ENCODE measurements at places on chromosomes 3 and 15.

DNA sequence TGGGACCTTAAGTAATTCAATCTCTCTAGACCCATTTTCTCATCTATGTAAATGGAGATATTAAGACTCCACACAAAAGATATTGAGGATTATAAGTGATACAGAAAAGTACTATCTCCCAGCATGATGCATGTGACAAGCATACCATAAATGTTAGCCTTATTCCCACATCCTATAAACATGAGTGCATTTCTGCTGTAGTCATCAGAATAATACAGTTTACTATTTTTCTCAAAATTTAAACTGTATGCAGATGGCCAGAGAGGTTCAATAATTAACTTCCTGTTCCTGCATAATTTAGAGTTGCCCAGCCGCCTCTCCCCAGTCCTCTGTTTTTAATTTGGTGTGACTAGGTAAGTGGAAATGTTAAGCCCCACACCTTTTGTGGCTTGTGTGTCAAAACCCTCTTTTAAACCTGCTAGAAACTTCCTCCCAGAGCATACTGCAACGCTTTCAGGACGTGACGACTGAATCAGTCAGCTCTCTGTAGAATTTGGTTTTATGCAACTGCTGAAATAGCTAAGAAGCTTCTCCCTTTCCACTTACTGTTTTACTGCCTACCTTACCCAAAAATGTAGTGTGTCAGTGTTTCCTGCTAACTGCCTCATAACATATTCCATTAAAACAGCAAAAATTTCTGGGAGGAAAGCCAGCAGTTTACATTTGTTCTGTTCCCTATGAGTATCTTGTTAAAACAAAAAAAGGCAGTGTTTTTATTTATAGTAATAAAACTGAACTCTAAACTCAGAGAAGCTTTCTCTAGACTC lies 1037.9 kb downstream of the EPHA3 start:
- ATAC-seq, result no peak

GRCh38 chr15:38899300-38899699 lies 334.7 kb upstream of the RASGRP1 start:
- peak; percentile 57 for ATAC-seq

GRCh38 chr3:163058031-163058854 lies 1561.6 kb downstream of the OTOL1 start:
- ATAC-seq, result no peak

DNA sequence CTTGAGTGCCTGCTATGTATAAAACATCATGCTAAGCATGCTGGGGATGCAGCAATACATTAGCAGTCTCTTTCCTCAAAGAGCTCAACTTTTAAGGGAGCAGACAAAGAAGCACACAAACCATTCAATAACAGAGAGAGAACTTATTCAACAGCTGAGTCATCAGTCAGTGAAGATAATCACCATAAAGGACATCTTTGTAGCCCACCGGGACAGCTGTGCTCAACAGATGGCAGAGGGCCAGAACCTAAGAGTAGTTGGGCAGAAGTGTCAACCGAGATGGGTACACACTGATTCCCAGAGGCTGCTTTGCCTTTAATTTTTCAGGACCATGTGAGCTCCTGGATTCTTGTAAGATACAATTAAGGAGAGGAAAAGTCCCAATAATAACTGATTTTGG lies 4.2 kb upstream of the RAB8B start:
- no peak for ATAC-seq

Measured in SK-N-SH treated with all-trans-retinoic acid at 6 μM for 48 hours (cell line).